ENCODE measurements at places on chromosomes 6 and 20. TPM values are rescaled to one million over a fixed set of nuclear protein-coding genes. Genes with fewer than 3 reads are reported as not detected.

TRAPPC3L gene
- polyA plus RNA-seq = 0.31 TPM

LBP gene
- polyA plus RNA-seq = 0.57 TPM

HUS1B gene
- polyA plus RNA-seq = 0.27 TPM

MAS1 gene
- not detected for polyA plus RNA-seq

DDX43 gene
- 0.44 TPM for polyA plus RNA-seq

HLA-DOA gene
- polyA plus RNA-seq = 4.2 TPM

C6orf52 gene
- polyA plus RNA-seq = 1.9 TPM

SCRT2 gene
- not detected for polyA plus RNA-seq

PCK1 gene
- 5.4 TPM for polyA plus RNA-seq

ADTRP gene
- polyA plus RNA-seq = 0.20 TPM

FILIP1 gene
- polyA plus RNA-seq = 1.9 TPM

CBLN4 gene
- polyA plus RNA-seq = 5.9 TPM

RTN4IP1 gene
- 6.5 TPM for polyA plus RNA-seq

SRF gene
- polyA plus RNA-seq = 12.6 TPM

PPP1R3G gene
- polyA plus RNA-seq = 1.2 TPM

SERINC1 gene
- 68.0 TPM for polyA plus RNA-seq

ATP6V1G2 gene
- 2.8 TPM for polyA plus RNA-seq

OOEP gene
- 0.26 TPM for polyA plus RNA-seq

TENT5A gene
- 11.3 TPM for polyA plus RNA-seq

BTN1A1 gene
- not detected for polyA plus RNA-seq

SLC32A1 gene
- not detected for polyA plus RNA-seq

KHDC1L gene
- polyA plus RNA-seq = not detected

CRISP3 gene
- polyA plus RNA-seq = 0.07 TPM

DLK2 gene
- 0.64 TPM for polyA plus RNA-seq

EPHA7 gene
- 0.07 TPM for polyA plus RNA-seq

CCR6 gene
- not detected for polyA plus RNA-seq

HLA-DQB1 gene
- polyA plus RNA-seq = 189 TPM

TXLNB gene
- polyA plus RNA-seq = 0.77 TPM

ZSCAN16 gene
- polyA plus RNA-seq = 8.3 TPM

PBOV1 gene
- not detected for polyA plus RNA-seq

PRSS35 gene
- polyA plus RNA-seq = 3.5 TPM

TP53TG5 gene
- 0.33 TPM for polyA plus RNA-seq

CASS4 gene
- polyA plus RNA-seq = 0.37 TPM

KIAA0408 gene
- polyA plus RNA-seq = 3.1 TPM

DNAAF9 gene
- 7.7 TPM for polyA plus RNA-seq

NOX3 gene
- 0.11 TPM for polyA plus RNA-seq

NOL4L gene
- polyA plus RNA-seq = 13.8 TPM

Measured in adrenal gland (tissue), 19 donors.